ENCODE measurements at places on chromosomes 16 and 17.

DNA sequence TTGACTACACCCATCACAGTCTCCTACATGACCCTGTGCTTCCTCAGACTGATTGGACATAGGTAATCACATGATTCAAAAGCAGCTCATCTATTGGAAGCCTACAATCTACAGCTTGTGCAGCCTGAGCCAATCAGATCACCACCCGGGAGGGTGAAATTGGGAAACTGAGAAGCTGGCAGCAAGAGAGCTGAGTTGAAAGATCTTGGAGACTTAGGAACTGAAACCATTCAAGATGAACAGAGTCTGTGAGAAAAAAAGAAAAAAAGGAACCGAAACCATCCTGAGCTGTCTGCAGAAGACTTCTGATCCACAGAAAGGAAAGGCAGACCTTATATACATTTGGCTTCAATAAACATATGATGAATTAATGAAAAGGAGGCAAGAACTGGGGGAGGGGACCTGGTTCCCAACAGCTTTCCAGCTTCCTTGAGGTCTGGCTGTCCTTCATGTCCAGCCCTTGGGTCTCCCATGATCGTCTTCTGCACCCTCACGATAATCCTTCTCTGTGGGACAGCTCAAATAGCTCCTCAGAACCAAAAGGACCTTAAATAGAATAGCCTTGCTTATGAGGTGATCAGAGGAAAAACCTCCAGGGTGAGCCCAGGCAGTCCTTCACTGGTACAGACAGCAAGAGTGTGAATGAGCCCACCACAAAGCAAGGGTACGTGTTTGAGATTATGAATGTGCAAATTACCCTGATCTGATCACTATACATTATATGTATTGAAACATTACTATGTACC is 32.6 kb downstream of the PLXDC1 start:
- DNase-seq = no peak

DNA sequence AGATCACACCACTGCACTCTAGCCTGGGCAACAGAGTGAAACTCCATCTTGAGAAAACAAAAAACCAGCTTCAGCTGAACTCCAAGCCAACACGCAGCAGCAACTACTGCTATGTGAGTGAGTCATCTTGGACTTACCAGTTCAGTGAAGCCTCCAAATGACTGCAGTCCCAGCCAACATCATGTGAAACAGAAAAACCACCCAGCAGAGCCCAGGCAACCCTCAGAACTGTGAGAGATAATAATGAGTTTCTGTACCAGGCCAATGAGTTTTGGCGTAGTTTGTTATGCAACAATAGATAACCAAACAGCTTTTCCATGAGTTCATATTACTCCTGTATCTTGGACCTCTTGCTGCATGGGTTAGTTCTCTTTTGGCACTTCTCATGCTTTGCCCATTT is 23.3 kb downstream of the PHF12 start:
- DNase-seq = no peak

DNA sequence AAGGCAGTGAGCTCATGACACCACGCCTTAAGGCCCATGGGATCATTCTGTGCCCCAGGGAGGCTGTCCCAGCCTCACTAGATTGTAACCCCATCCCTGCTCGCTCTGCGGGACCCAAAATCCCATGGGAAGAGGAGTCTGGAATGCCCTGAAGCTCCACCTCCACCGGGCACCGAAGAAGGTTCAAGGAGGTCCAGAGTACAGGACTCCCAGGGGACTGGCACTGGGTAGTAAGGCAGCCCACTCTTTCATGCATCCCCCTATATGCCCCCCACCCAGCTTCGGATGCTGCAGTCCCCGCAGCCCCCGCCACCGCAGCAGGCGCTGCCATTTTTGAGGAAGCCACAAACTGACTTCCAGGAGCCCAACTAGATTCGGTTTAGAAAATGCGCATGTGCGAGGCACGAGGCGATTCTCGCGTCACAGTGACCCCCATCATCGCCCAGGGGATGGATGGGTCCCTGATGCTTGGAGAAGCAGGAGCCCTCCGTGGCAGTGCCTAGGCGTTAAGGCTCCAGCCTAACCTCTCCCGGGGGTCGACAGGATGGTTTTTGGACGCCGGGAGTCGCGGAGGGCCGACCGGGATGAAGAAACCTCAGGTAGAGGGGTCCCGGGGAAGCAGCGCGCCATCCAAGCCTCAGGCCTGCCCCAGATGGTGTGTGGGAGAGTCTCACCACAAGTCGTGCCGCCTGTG is 1681.0 kb downstream of the TP53TG3F start:
- DNase-seq = no peak

DNA sequence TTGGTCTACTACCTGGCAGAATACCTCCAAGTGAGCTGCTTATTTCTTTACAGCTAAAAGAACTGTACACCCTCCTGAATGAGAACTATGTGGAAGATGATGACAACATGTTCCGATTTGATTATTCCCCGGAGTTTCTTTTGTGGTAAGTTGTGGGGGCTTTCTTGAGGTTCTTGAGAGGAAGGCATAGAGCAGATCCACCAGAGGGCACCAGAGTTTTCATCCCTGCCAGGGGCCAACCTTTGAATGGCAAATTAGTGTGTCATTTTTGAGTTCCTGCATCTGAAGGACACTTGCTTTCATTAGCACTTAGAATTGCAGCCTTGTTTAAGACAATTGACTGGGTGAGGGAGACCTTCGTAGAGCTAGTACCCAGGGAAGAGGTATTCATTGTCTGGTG is 35.0 kb downstream of the NMT1 start:
- no peak for DNase-seq

DNA sequence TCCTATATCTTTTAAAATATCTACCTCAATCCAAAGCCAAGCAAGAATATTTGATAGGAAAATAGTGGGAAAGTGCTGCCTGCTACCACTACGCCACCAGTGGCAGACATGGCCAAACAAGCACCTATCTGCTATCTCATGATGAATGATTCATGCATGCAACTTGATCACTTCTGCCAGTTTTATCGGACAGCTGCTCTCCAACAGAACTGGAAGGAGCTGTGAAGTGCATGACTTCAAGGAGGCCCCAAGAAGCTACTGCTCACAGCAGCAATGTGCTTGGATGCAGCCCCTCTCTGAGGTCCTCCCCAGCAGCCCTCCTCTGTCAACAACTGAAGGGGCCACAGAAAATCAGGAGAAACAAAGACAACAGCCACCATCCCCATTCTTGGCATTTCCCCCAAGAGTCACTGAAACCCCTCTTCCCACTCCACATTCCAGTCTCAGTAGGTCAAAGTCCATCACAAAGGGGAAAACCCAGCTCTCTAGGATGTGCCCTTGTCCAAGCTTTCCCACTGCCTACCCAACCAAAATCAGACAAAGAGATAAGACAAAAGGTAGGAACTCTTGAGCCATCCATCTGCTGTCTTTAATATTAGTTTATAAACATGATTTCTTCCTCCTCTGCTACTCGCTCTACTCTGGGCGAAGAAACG is 215.3 kb downstream of the C16orf78 start:
- DNase-seq = no peak
